ENCODE measurements at places on chromosomes 12 and 14.
A peak's percentile ranks its signal among the peaks of the same experiment; 100 is the strongest.

- DNase-seq: peak; percentile 18
Observed at GRCh38 chr14:48435221-48435620, 759.8 kb upstream of the MDGA2 start.

DNA sequence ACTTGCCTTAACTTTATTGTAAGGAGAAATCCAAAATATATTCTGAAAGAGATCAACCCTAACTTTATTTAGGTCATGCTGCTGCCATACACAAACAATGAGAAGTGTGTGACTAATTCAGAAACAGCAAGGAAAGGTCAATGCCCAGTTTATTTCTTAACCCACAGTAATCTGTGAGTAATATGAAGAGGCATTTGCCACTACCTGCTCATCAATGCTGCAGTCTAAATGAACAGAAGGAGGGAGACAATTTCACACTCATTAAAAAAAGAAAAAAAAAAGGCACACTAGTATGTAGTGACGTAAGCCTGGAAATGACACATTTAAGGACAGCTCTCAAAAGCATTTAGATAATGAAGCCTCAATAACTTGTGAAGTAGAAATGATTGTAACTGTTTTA, 90.5 kb upstream of the FOXN3 start:
- DNase-seq: no peak

GRCh38 chr14:46352844-46353243, 298.7 kb downstream of the RPL10L start:
- DNase-seq: no peak

DNA sequence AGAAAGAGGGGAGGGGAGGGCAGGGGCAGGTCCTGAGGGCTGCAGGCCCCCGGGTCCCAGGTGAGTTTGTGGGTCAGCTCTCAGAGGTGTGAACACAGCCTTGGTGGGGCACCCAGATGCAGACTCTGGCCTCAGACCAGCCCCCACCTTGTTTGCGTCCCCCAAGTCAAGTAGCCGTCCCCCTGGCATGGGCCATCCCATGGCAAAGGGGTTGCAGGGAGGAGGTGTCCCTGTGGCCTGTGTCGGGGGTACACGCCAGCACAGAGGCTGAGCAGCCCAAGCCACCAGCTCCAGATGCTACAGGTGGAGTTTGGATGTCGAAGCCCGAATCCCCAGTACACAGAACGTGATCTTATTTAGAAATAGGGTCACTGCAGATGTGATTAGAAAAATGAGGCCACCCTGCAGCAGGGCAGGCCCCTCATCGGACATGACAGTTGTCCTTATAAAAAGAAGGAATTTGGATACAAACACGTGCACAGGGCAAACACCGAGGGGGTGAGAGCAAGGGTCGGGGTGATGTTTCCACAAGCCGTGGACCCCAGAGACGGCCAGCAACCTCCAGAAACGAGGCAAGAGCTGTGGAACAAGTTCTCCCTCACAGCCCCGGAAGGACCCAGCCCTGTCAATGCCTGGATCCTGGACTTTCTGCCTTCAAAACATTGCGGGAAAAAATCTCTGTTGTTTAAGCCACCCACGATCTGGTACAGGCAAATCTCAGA, 141.2 kb upstream of the C14orf180 start:
- no peak for DNase-seq

DNA sequence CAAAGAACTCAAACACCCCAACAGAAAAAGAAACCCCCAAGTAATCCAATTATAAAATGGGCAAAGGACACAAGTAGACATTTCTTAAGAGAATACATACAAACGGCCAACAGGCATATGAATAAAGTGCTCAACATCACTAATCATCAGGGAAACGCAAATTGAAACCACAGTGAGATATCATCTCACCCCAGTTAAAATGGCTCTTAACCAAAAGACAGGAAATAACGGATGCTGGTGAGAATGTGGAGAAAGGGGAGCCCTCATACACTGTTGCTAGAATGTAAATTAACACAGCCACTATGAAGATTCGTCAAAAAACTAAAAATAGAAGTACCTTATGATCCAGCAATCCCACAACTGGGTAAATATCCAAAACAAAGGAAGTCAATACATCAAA, 52.4 kb downstream of the CLMN start:
- DNase-seq: no peak

DNA sequence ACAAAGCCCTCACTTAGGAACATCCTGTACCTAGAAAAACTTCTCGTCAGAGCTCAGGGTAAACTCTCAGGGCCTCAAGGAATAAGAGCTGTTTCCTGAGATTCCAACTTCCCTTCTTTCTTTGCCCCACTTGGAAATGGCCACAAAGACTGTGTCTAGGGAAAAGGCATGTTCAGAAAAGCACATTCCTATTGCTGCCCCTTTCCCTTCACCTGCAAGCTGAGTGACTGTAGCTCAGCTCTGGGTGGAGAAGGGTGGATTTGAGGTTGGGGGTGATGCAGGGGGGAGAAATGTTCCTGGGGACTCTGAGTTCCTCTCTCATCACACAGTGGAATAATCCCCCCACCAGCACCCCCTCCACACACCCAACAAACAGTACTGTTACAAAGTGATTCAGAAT, 6.8 kb downstream of the ENDOU start:
- no peak for DNase-seq

DNA sequence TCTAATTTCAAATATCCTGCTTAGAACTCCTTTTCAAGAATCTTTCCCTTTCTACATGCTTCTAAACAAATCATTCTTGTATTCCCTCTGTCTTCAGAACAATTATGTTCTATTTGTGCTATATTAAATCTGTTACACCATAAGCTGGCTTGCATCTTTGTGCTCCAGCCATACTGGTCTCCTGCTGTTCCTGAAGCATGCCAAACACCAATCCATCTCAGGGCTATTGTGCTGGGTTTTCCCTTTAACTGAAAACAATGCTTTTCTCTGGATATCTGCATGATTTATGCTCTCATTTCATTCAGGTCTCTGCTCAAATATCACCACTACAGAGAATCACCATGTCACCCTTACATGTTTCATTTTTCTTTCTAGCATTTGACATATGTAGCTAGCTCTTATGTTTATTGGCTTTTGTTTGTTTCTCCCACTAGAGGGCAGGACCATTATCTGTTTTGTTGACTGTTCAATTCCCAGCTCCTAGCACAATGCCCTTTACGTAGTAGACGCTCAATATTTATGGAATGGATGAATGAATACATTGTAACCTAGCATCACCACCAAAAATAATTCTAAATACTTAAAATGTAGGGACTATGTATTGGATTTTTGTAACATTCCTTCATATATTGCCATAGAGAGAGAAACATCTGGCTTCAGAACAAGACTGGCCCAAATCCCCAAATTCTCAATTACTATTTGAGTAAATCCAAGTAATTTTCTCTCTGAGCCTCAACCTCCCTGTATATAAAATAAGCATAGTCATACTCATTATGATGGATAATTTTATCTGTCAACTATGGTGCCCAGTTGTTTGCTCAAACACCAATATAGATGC, 302.0 kb upstream of the SYT1 start:
- DNase-seq: no peak

GRCh38 chr12:6821591-6822425, at the start of gene GPR162:
TSS of gene GPR162 (plus strand) at chr12:6821821. CDS start at chr12:6823899, 2,078 bp downstream.
- peak; percentile 90 for DNase-seq

GRCh38 chr14:71728386-71728785, 203.8 kb upstream of the RGS6 start:
- no peak for DNase-seq

DNA sequence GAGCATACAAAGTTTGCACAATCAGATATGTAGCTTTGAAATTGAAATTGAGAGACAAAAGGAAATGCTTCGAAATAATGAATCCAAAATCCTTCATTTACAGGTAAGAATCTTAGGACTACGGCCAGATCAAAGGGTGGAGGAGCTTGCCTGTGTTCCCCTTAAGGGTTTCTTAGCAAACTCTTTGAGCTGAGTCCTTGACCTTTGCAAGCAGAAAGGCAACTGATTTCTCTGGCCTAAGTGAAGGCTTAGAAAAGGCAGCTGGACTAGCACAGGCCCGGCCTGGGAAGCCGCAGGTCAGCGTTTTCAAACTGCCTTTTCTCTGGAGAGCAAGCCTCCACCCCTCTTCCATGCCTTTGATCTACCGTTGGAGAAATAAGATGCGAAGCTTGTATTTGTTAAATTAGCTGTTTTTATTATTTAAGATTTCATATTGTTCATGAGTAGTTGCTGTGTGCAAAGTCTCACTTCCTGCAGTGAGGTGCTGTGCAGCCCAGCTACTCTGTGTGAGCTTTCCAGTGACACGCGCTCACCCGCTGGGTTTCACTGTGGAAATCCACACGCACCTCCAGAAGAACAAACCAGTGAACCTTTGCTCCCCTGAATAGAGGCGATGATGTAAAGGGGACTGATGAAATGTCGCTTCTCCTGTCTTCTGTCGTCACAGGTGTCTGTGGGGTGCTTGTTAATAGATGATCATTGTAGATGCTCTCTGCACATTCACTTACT, 25.0 kb upstream of the AMN start:
- DNase-seq: no peak

DNA sequence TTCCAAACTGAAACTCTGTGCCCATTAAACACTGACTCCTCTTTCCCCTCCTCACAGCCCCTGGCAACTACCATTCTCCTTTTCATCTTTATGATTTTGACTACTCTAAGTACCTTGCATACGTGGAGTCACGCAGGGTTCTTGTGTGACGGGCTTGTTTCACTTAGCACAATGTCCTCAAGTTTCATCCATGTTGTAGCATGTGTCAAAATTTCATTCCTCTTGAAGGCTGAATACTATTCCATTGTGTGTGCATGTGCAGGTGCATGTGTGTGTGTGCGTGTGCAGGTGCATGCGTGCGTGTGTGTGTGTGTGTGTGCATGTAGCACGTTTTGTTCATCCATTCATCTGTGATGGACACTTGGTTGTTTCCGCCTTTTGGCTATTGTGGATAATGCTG, 106.1 kb downstream of the ZFP36L1 start:
- DNase-seq: no peak

- no peak for DNase-seq
Observed at GRCh38 chr14:87999277-87999676, 5.7 kb upstream of the GPR65 start.

DNA sequence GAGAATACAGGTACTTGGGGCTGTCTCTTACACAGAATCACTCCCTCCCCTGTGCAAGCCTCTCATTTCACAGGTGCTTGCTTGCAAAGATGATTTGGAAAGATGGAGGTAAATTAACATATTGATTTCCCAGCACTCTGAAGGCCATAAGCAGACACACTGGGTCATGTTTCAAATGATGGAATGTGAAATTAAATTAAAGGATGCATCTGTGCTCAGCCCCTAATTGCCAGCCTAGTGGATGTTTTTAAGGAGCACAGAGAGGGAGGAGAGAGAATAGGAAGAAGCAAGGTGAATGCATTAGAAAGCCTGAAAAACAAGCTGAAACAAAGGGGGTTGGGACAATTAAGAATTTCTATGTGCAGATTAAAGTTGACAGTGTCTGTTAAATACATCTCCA, 96.1 kb upstream of the GRIP1 start:
- no peak for DNase-seq

DNA sequence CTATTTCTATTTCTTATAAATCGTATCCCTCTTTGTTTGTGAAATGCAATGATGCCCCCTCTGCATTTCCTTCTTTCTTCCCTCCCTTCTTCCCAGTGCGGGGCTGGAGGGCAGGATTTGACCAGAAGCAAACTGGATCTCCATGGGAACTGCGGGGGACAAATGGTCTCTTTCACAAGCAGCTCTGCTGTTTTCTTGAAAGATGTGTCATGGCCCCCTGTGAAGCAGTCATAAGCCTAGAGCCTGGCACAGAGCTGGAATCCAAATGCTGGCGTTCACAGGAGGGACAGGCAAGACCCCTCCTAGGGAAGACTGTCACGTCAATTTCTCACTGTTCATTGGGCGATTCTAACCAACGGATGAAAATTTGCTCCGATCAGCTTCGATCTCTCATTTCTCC, 203.5 kb upstream of the NOS1 start:
- no peak for DNase-seq

GRCh38 chr12:52401926-52402325, 4.2 kb downstream of the KRT82 start:
- no peak for DNase-seq

- DNase-seq: no peak
Observed at GRCh38 chr12:80412343-80412953, 31.6 kb upstream of the PTPRQ start.

DNA sequence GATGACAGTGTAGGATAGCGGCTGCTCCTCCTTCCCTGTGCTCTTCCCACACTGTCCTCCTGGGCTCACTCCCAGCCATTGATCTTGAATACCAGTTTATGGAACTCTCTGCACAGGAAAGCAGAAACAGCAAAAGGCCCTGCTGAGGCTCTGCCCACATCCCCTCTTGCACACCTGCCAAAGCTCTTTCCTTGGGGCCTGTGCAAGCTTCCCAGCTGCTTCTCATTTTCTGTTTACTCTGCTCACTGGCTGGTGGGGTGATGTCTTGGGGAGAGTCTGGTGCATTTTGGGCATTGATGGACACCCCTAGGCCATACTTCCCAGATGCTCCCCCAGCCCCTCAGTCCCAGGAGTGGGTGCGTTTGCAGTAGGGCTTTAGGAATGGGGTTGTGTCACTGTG, 361.8 kb downstream of the TMEM121 start:
- no peak for DNase-seq

DNA sequence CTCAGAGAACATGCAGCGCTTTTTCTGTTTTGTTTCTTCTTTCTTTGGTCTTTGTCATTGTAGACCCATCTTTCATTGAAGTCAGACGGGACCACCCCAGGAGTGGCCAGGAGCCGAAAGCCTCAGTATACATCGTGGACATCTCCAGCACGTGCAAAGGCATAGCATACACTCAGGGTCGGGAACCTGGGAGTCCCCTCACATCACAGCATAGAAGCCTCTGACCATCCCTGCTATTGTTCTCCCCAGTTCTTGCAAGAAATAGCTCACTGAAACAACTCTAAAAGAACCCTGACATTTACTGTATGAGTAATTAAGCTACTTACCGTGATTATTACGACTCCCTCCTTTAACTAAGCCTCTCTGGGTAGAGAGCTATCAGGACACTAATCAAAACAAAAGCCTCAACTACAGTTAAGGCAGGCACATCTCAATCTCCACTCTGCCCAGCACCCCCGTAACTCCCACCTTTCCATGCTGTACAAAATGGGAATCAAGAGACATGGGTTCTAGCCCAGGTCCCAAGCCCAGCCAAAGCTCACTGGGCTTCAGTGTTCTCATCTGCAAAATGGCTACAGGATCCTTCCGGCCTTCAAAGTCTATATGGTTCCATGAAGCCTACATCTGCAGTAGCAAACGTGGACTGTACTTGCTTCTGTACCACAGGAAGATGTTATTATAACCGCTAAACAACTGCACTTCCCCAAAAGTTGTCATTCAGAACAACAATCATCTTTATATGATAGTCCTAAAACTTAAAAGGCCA, 6.7 kb downstream of the CCDC88C start:
- DNase-seq: no peak

DNA sequence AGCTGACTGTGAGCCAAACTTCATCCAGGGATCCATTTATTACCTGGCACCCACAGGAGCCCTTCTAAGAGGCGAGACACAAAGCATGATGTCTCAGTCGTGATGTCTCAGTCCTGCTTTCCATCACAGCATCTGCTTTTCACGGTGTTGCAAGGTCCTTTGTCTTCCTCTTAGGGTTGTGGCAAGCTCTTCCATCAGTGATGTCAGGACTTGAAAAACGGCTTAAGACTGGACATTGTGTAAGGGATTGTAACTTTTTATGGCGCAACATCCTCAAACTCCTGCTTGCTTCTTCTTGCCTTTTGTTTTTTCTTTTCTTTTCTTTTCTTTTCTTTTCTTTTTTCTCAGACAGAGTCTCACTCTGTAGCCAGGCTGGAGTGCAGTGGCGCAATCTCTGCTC, 586.5 kb upstream of the TMEM132C start:
- no peak for DNase-seq

GRCh38 chr12:25824734-25825133, 133.7 kb upstream of the RASSF8 start:
- DNase-seq: no peak
